ENCODE measurements at places on chromosomes 4 and X.

DNA sequence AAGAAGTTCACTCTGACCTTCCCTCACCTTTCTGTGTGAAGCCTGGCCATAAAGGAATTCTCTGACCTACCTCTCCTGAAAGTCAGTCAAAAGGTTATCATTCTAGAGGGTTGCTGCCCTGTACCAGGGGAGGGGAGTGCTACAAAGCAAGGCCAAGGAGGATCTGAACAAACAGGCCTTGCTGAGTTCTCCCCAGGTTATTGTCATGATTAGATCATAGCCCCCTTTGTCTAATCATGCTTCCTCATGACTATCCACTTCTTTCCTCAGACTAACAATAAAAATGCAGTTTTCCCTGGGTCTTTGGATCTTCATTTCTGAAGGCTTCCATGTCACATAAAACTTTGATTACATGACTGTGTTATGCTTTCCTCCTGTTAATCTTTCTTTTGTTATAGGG, 472.0 kb downstream of the IQCM start:
- DNase-seq = no peak

DNA sequence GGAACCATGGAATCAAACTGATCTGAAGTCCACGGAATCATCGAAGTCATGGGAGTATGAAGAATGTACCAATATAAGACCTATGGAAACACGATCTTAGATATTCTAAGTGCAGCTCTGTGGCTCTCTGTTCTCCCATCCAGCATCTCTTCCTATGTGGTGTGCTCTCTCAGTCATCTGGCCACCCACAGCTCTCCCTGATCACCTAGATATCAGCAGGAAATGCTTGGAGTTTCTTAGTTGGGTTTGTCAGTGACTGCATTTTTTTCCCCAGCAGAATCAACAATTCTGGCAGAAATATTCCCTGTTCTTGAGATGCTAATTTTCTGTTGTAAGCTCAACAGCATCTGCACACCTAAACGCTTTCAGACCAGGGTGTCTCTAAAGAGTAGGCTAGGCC, 94.1 kb downstream of the GC start:
- DNase-seq = no peak

DNA sequence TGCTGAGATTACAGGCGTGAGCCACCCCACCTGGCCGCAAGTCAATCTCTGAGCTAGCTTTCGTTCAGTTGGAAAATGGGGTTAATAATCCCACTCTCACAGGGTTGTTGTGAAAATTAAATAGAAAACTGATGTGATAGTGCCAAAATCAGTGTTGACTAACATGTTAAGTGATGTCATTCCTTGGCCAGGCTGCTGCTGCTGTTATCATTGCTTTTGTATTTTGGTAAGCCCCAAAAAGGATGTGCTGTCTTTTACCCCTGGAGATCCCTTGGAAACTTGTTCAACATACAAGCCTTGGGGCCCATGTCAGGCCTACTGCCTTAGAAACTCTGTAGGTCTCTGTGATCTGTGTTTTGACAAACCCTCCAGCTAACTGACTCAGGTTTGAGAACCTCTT, 106.3 kb downstream of the AFF1 start:
- DNase-seq = no peak

GRCh38 chrX:45749375-45749774, 548.7 kb upstream of the DIPK2B start:
- DNase-seq = no peak

DNA sequence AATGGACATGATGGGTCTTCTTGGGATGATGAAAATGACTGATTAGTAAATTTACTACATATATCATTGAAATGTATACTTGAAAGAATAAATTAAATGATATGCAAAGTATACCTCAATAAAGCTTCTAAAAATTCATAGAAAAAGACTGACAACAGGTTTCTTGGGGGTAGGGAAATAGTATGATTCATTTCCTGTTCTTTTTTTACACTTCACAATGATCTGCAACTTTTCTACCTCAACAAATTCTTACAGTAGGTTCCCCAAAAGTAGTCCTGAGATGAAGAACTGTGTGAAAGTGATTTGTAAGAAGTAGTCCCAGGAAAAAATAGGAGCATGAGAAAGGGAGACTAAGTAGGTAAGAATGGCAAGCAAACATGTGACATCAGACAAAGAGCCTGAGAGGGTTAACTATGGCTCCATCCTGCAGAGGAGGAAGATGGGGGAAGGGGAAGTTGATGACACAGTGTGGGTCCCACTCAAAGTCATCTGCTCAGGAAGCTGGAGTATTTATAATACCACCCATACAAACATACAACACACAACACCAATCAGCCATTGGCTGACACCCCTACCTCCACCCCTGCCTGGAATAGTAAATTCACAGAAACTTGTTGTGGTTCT, 73.9 kb downstream of the ARHGAP6 start:
- no peak for DNase-seq

- DNase-seq = no peak
Measured at GRCh38 chr4:147913137-147913536, 181.2 kb downstream of the ARHGAP10 start.

DNA sequence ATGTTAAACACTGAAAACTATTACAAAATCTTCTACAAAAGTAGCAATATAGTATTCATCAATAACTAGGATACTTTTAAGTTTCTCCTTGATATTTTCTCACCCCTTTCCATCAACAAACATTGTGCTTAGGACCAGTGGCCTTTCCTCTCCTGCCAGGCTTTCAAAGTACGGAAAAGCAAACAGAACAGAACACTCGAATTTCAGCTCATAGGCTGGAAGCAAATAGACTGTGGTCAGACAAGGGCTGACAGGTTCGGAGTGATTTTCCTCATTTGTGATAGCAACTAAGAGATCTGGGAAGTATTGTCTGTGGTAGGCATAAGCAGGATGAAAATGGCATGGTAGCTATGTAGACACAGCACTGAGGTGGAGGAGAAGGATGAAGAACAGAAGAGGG, 68.6 kb upstream of the SORBS2 start:
- DNase-seq = no peak

DNA sequence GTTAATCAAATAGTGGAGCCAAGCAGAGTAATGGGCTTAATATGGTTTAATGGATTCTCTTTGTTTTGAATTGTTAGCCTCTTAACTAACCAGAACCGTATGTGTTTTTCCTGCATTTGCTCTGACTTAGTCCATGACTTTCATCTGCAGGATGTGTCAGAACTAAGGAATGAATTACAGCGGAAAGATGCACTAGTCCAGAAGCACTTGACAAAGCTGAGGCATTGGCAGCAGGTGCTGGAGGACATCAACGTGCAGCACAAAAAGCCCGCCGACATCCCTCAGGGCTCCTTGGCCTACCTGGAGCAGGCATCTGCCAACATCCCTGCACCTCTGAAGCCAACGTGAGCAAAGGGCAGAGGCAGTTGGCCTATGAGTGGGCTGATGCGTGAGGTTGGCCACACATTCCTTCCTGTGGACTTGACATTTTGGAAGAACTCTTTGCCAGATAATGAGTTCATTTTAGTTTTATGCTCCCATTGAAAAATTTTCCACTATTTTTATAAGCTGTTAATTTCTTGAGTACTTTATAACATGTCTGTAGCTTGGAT, 9.1 kb downstream of the MED28 start:
- no peak for DNase-seq

GRCh38 chr4:68872643-68873502, 57.1 kb downstream of the UGT2B10 start:
- no peak for DNase-seq

DNA sequence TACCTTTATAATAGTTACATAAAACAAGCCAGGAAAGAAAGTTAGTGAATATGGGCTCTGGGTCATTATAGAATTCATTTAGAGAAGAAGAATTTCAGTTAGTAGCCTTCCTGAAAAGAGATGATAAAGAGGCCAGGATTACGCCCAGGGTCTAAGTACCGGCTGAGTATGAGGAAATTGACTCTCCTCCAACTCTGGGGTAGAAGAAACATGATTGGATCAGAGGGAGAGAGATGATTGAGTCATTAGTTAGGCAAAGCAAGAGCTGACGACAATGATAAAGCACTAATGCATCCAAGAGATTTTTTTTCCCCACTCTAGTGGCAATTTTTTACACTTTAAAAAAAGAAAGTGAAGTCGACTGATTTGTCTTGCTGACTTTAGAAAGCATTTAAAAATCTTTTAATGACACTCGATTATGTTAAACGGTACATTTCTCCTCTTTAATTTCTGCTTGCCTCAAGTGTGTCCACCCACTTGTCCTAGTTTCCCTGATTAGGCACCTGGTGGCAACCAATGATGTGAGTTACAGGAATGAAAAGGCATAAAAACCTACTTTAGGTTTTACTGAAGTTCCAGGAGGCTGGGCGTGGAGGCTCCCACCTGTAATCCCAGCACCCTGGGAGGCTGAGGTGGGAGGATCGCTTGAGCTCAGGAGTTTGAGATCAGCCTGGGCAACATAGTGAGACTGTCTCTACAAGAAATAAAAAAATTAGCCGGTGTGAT, 37.3 kb upstream of the IGFBP7 start:
- DNase-seq = no peak

DNA sequence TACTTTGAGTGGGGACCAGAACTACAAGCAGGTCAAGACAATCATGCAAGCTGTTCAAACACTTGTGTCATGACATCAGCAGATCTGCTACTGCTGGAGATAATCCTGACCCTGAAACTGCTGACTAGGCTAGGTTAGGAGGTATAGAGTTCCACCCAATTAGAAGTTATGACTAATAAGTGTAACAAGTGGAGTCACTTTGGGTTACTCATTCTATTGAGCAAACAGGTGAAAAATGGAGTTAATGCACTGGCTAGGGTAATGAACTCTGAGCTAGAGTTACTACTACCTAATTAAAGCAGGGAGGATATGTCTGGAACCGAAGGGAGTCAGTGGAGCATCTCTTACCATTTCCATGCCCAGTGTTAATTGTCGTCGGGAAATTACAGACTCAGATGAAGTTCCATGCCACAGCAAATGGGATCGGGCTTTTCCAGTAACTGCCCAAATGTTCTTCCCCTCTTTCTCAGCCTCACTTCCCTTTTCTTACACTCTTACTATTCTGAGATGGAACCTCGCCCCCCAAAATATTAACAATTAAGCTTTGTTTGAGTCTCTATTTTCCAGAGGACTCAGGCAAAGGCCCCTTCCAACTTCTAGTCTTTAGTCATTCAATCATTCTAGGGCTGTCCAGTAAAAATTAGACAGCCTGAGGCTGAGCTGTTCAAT, 19.8 kb upstream of the MANBA start:
- no peak for DNase-seq

DNA sequence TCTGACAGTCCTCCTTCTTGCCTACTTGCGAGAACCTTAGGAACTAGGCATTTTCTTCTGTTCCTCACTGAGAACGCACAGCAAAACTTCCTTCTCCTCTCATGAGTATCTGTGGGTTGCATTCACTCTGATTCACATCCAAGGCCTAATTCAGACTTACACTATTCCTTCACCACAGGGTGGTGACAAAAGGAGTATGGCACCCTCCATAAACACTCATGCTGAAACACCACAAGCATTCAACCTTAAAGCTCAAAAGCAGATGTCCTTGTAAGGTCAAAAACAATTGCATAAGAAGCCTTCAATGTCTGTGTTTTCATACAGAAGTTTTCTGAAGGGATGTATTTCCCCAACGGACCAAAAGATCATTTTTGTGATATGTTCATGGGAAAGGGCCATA, 147.3 kb downstream of the CORIN start:
- DNase-seq = no peak

DNA sequence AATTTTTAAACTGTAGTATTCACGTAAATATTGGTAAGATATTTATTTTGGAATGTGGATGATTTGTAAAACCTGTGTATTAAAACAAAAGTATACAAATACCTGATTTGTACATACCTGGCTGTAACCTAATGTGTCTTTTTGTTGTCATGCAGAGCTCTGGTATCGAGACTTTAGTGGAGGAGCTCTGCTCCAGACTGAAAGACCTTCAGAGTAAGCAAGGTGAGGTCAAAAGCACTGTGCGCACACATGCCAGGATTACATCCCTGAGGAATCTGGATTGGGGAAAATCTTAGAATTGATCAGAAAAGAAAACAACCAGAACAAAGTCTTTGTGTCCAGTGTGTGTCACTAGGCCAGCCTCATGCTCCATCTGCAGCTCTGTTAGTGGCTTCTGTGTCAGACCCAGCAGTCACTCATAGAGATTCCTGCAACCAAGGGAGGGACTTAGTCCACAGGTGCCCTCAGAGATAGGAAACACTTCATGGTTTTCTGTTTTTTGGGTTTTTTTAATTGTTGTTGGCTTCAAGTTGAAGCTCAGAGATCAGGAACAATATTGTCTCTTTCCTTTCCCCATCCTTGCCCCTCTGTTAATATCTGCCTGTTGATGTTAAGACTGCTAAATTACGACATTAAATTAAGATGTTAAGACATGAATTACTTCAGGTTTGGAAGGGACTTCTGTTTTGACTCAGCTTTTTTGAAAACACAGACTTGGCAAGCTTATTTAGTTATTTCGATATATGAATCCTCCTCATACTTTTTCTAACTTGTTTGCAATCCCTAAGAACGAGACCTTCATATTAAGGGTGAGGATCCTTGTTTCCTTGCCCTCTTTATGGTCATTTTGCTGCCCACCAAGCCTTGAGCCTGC, 52.4 kb upstream of the TBC1D14 start:
- DNase-seq = no peak

GRCh38 chr4:14196131-14196530, 568.6 kb upstream of the BOD1L1 start:
- DNase-seq = no peak

DNA sequence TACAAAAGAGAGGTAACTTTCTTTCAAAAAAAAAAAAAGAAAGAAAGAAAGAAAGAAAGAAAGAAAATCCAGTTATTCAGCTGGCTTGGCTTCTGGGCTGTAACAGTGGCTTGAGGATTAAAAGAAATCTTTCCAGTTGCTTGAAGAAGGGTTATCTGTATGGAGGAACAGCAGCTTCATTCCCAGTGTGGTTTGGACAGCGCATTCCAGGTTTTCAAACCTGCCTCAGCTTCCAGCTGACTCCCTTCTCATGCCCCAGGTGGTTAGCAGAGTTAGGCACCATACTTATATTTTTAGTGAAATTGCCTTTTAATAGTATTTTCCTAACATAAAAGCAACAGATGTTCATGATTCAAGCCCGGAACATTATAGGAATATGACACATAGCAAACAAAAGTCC, 48.6 kb downstream of the TMEM164 start:
- DNase-seq = no peak

GRCh38 chrX:106802063-106802387, 448 bp upstream of the TBC1D8B start:
- DNase-seq = no peak

- DNase-seq = no peak
Measured at GRCh38 chrX:150880808-150881165, 17.7 kb downstream of the CD99L2 start.
